ENCODE measurements at places on chromosomes 13 and 19. TPM values are rescaled to one million over a fixed set of nuclear protein-coding genes. Genes with fewer than 3 reads are reported as not detected.

- H3K36me3 ChIP-seq, result no peaks in the 10 kb centered on the region
- DNase-seq, result no peak
- no peaks in the 10 kb centered on the region for H3K4me1 ChIP-seq
- H3K27me3 ChIP-seq, result peaks cover 28% of the 10 kb centered on the region
- H3K4me3 ChIP-seq, result no peak overlapping the region
Measured at GRCh38 chr19:35978832-35979365, 16.1 kb upstream of the SDHAF1 start.

GRCh38 chr13:107882708-107883560 lies 332.4 kb downstream of the LIG4 start:
- H3K36me3 ChIP-seq, result no peaks in the 10 kb centered on the region
- H3K4me1 ChIP-seq, result no peaks in the 10 kb centered on the region
- no peaks in the 10 kb centered on the region for H3K27me3 ChIP-seq
- no peak overlapping the region for H3K27ac ChIP-seq
- no peak overlapping the region for H3K4me3 ChIP-seq

GRCh38 chr13:84129966-84130365 lies 247.7 kb upstream of the SLITRK1 start:
- no peak overlapping the region for H3K4me3 ChIP-seq
- DNase-seq, result no peak
- no peaks in the 10 kb centered on the region for H3K36me3 ChIP-seq
- H3K4me1 ChIP-seq, result no peaks in the 10 kb centered on the region
- no peak overlapping the region for H3K27ac ChIP-seq

ZSCAN1 gene
- not detected for total RNA-seq

Measured in activated CD4-positive, alpha-beta T cell treated with anti-CD3 and anti-CD28 coated beads for 36 hours (primary cell).